Osteoblast (primary cell): ENCODE measurements at places on chromosomes 1 and 21. TPM values are rescaled to one million over a fixed set of nuclear protein-coding genes. Genes with fewer than 3 reads are reported as not detected.

The AKNAD1 gene
- not detected in 2 replicates for total RNA-seq

The IQCC gene
- total RNA-seq = 1.8 TPM in 2 replicates

The DIRAS3 gene
- total RNA-seq = 2.1 and 4.0 TPM in 2 replicates

The NCF2 gene
- 0.88 and 2.2 TPM in 2 replicates for total RNA-seq

The CHIT1 gene
- total RNA-seq = under 0.01 TPM in 1 of 2 replicates, not detected in the other

The FBXO28 gene
- 35.5 and 36.5 TPM in 2 replicates for total RNA-seq

The ATP1A4 gene
- not detected in 2 replicates for total RNA-seq

The F11R gene
- total RNA-seq = 0.72 and 1.2 TPM in 2 replicates

The KRTAP13-2 gene
- not detected in 2 replicates for total RNA-seq

The KRTAP7-1 gene
- total RNA-seq = not detected in 2 replicates

The KCNJ6 gene
- total RNA-seq = under 0.01 and 0.36 TPM in 2 replicates

The INSRR gene
- total RNA-seq = 0.29 and 0.36 TPM in 2 replicates
